Activated naive CD4-positive, alpha-beta T cell (primary cell): ENCODE measurements at places on chromosomes 2 and 18.

GRCh38 chr18:70295192-70296188 is 6.6 kb downstream of the SOCS6 start:
- no peak for DNase-seq

- DNase-seq = no peak
Measured at GRCh38 chr18:13513481-13513880, 212.9 kb downstream of the FAM210A start.

- no peak for DNase-seq
Measured at GRCh38 chr2:26465266-26465925, 12.5 kb downstream of the OTOF start.

- DNase-seq = no peak
Measured at GRCh38 chr2:3280197-3280596, 97.4 kb downstream of the EIPR1 start.

GRCh38 chr2:111896576-111896975 is 1.8 kb upstream of the MERTK start:
- no peak for DNase-seq

GRCh38 chr18:21179590-21180220 is 62.3 kb upstream of the GREB1L start:
- DNase-seq = no peak

DNA sequence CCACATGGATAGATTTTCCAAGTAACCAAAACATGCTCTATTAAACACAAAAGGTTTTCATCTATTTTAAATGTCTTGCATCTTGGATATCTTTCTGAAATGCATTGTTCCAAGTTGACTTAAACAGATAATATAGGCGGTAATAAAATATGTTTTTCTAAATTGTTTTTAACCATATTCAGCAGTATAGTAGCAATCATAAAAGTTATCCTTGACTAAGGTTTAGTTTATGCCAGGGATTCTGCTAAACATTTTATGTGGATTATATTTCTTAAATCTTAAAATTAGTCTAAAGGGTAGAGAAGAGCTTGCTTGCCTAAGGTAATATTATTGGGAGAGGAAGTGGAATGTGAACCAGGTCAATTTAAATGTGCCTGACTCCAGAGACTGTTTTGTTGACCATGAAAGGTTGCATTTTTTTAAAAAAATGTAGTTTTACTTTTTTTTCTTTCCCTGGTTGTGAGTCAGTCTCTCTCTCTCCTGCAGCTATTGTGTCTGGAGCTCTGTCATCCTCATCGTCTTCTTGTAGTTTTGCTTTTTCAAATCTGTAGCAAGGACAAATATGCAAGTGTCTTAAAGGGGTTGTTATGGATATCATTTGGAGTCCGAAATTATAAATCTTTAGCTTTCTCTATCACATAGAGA is 309.1 kb upstream of the COL3A1 start:
- no peak for DNase-seq

DNA sequence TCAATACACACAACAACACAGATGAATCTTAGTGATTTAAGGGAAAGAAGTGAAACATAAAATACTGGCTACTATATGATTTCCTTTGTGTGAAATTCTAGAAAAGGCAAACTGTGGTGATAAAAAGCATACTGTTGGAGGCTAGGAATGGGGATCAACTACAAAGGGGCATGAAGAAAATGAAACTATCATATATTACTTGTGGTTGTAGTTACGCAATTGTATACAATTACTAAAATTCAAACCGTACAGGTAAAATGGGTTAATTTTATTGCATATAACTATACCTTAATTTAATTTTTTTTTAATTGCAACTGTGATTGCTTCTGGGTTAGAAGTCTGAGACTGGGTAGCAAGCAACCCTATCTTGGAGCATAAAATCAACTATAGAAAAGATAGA is 41.7 kb upstream of the ABI2 start:
- no peak for DNase-seq

DNA sequence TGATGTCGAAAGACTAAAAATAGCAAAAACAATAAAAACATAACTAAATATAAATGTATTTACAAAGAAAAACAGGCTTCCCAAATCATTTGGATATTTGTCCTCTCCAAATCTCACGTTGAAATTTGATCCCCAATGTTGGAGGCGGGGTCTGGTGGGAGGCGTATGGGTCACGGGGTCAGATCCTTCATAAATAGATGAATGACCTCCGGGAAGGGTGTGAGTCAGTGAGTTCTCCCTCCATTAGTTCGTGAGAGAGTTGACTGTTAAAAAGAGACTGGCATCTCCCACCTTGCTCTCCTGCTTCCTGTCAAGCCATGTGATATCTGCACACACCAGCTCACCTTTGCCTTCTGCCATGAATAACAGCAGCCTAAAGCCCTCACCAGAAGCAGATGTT is 703.0 kb downstream of the TMEM182 start:
- no peak for DNase-seq

GRCh38 chr2:222790932-222791331 is 69.9 kb upstream of the ACSL3 start:
- no peak for DNase-seq

- no peak for DNase-seq
Measured at GRCh38 chr2:74867841-74868658, 34.1 kb downstream of the HK2 start.

DNA sequence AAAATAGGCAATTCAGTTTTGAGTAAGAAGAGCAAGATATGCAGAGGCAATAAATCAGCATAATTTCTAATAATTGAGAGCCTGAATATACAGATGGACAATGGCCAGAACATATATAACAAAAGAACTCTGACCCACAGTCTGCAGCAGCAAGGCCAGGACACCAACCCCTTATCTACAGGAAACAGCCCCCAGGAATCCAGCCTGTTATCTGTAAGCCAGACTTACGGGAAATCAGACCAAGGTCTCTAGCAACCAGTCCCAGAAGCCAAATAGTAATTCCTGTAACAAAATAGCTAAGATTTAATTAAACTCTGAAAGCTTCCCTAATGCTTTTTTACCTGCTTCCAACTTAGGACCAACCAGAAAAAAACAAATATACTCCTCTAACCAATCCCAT is 434.5 kb upstream of the GYPC start:
- no peak for DNase-seq

DNA sequence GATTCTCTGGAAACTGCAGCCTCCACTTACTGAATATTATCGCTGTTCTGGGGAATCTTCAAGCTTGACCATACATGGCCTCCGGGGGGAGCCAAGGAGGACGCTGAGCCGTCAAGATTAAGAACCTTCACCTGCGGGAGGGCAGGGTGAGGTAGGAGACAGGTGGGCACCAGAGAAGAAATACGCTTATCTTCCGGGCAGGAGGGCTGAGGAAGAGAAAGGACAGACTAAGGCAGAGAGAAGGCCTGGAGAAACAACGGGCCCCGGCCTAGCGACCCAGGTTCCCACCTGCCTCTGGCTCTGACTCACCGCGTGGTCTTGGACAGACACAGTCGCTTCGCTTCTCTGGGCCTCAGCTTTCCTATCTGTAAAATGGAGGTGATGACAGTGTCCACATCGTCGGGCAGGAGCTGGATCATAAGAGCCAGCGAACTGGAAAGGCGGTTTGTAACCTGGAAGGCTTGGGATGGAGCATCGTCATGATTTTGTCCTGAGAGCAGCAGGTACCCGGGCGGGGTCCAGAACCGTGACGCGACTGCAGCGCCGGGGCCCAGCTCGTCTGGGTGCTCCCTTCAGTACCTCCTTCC is 659 bp downstream of the ZNF142 start:
- no peak for DNase-seq

DNA sequence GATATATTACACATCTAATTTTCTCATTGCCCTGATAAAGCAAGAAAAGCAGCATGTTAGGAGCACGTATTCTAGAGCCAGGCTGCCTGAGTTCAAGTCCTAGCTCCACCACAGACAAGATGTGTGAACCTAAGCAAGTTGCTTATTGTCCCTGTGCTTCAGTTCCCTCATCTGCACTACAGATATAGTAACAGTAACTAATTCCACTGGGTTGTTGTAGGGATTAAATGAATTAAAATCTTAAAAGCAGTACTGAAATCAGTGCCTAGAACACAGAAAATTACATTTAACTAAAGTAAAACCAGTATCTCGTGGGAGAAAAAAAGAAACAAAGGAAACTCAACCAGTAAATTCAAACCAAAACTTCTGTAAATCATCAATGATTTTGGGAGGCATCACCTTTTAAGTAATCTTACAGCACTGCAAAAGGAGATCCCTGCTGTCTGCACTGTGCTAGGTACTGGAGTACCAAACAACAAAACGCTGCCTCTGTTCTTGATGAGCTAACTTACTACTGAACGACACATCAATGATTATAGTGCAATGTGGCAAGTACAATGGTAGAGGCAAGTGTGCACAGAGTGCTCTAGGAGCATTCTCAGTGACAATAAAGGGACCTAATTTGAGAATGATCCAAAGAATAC is 7.9 kb downstream of the MAP3K2 start:
- DNase-seq = no peak

DNA sequence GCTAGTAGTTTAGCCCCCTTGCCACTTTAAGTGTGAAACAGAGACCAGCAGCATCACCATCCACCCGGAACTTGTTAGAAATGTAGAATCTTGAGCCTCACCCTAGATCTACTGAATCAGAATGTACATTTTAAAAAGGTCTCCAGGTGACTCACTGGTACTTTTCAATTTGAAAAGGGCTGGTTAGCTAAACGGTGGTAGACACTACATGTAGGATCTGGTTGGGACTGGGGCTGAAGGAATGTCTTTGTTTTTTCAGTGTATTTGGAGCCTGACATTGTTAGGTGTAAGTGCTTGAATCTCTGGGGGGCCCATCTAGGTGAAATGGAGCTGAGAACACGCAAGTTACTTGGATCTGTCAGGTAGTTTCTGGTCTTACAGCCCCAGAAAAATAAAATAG is 44.0 kb upstream of the XPO1 start:
- DNase-seq = no peak

- DNase-seq = no peak
Measured at GRCh38 chr2:119407430-119408220, 24.0 kb upstream of the TMEM37 start.

DNA sequence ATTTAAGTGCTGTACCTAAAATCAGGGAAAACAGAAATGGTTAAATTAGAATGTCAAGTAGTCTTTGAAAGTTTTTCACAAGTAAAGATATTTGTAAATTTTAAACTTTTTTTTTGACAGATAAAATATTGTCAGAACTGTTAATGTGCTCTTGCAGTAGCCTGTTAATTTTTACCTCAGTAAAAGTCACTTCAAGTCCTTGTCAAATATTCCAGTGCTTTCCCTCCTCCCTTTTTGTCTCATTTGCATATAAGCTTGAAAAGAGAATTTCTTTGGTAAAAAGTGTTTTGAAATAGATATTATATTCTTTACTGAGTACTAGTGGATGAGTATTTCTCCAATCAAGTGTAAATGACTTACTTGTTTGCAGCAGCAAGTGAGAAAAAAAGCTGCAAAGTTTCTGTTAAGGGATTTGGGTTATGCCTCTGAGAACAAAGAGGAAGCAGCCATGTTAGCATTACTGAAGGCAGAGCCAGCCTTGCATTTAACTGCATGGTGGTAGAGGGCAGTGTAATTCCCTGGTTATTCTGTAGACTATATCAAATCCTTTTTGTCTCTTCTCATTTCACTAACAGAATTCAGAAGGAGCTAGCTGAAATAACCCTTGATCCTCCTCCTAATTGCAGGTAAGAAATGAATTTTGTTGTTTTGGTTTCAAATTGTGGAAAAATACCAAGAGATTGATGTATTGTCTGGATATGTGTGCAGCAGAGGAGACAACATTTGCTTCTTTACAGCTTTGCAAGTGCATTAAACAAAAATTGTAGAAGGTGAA is 3.2 kb downstream of the UBE2E3 start:
- no peak for DNase-seq

DNA sequence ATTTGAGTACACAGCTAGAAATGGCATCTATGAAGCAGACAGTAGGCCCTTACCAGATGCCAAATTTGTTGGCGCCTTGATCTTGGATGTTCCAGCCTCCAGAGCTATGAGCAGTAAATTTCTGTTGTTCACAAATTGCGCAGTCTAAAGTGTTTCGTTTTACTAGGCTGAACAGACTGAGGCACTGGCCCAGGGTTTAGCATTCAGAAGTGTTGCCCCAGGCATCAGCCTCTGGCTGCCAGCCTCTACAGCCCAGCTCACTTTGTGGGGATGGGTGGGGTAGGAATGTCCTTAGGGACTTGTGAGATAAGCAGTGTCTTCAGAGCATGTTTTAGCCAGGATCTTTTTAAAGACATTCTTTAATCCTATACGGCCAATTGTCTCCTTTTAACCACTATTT is 51.5 kb upstream of the MGAT5 start:
- no peak for DNase-seq

- DNase-seq = no peak
Measured at GRCh38 chr18:45834306-45834705, 8.8 kb downstream of the SIGLEC15 start.

- no peak for DNase-seq
Measured at GRCh38 chr2:120849278-120849677, 113.6 kb downstream of the GLI2 start.

GRCh38 chr2:194725169-194725568 is 931.9 kb upstream of the SLC39A10 start:
- DNase-seq = no peak

GRCh38 chr18:24270358-24270936 is 127.2 kb downstream of the OSBPL1A start:
- DNase-seq = no peak

GRCh38 chr2:241811952-241812729 is 3.1 kb downstream of the NEU4 start:
- DNase-seq = no peak

- DNase-seq = no peak
Measured at GRCh38 chr2:85908506-85908905, 19.7 kb upstream of the ST3GAL5 start.

DNA sequence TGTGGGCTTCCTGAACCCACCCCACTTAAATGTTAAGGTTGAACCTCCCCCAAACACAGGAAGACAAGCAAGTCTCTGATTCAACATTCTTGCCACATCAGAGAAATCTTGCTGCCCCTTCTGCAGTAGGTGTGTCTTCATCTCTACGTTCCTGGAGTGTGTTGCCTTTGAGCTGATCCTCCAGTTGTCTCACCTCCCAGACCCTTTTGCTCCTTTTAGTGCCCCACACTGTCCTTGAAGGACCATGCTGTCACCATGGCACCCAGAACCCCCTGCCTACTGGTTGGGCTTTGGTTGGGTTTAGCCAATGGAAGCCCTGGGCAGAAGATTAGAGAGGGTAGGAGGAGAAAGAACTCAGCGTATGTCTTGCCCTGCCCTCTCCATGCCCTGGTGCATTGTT is 10.7 kb downstream of the CAB39 start:
- no peak for DNase-seq

- no peak for DNase-seq
Measured at GRCh38 chr2:43803113-43803512, 29.3 kb downstream of the DYNC2LI1 start.

- DNase-seq = no peak
Measured at GRCh38 chr2:105683011-105683492, 61.7 kb upstream of the NCK2 start.

- DNase-seq = no peak
Measured at GRCh38 chr2:144606466-144607095, 86.7 kb upstream of the ZEB2 start.

- no peak for DNase-seq
Measured at GRCh38 chr18:26418225-26418624, 130.1 kb downstream of the KCTD1 start.

DNA sequence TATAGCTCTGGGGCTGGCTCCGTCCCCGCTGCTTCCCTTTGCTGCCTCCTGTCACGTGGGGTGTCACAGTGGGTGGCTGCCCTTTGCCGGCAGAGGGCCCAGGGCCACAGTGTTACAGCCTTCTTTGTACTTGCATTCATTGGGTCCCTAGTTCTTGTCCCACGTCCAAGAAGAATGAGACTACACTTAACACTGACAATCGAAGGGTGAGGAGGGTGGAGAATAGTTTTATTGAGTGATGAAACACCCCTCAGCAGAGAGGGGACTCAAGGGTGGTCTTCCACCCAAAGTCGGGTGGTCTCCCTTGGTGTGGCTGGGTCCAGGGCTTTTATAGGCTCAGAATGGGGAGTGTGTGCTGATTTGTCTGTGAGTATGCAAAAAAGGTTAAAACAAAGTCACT is 1.9 kb downstream of the ATG4B start:
- no peak for DNase-seq
